Osteoblast (primary cell): ENCODE measurements at places on chromosomes 3 and 15. TPM values are rescaled to one million over a fixed set of nuclear protein-coding genes. Genes with fewer than 3 reads are reported as not detected.

Gene GATA2
- total RNA-seq, result 0.72 and 0.88 TPM in 2 replicates

Gene SAXO2
- 1.1 and 6.2 TPM in 2 replicates for total RNA-seq

Gene SCAANT1
- total RNA-seq, result not detected in 2 replicates

Gene FSTL1
- 1,825 and 2,074 TPM in 2 replicates for total RNA-seq

Gene EIF5A2
- 12.3 and 13.3 TPM in 2 replicates for total RNA-seq
